ENCODE measurements at places on chromosomes 11 and 22.

GRCh38 chr11:133323354-133323753 lies 208.9 kb downstream of the OPCML start:
- peak; percentile 7 for DNase-seq

DNA sequence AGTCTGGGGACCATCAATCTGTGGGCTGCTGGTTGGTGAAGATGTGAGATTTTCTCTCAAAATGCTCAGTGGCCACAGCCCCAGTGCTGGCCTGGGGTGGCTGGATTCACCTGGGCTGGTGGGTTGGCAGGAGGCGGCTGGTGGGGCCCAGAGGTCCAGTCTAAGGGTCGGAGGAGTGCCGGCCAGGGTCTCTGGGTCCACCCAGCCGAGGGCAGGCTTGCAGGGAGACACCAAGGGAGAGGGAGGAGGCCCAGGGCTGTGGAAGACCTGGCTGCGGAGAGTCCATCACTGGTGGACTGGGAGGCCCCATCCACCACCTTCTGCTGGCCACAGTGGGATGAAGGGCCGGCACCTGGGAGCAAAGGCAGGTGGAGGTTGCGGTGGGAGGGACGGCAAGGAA lies 582 bp upstream of the SHANK3 start:
- no peak for DNase-seq

DNA sequence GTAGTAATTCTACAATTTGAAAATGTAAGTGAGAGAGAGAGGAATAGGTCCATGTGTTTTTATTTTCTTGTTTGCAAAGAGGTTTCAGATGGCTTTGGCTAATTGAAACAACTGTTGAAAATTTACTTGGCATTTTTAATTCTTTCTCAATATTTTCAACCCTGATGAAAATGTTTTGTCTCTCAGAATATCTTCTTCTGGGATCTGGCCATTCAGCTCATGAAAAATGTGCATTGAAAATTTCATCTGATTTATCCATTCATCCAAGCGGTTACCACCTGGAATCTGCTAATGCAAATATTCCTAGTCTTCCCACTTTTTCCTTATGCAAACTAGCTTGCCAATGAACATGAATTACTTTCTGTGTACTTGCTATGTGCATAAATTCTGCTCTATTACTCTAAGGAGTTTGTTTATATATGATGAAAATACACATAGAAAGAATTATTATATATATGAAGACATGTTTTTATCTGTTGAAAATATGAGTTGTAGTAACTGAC lies 621.2 kb downstream of the LRRC4C start:
- no peak for DNase-seq

DNA sequence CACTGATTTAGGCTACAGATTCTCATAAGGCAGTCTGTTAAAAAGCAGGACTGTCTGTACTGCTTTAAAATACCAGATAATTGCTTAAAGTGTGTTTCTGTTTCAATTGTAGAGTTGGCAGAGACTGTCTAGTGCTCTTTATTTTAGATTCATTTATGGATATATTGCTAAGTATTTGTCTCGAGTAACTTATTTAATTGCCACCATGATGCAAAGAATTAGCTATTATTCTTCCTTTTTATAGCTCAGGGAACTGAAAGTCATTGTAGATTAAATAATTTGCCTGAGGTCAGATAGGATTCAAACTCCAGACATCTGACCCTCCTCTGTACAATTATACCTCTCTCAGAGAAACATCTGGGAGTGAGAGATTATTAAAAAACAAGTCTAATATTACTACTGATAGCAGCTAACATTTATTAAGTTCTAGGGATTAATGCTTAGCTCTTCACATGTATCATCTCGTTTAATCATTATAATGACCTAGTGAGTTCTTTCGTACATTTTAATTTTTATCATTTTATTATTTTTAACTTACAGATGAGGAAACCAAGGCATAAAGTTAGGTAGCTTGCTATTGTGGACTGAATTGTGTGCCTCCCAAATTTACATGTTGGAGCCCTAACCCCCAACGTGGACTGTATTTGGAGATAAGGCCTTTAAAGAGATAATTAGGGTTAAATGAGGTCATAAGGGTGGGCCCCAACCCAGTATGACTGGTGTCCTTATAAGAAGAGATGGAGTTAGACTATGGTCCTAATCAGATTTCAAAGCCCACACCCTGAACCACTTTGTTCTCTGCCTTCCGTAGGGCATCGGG lies 19.7 kb upstream of the RAG2 start:
- no peak for DNase-seq

- no peak for DNase-seq
These were observed 153.3 kb downstream of the SWAP70 start for GRCh38 chr11:9817191-9817590.

Measured in muscle of back (tissue), 13 donors.